ENCODE measurements at places on chromosomes 2 and 18.

DNA sequence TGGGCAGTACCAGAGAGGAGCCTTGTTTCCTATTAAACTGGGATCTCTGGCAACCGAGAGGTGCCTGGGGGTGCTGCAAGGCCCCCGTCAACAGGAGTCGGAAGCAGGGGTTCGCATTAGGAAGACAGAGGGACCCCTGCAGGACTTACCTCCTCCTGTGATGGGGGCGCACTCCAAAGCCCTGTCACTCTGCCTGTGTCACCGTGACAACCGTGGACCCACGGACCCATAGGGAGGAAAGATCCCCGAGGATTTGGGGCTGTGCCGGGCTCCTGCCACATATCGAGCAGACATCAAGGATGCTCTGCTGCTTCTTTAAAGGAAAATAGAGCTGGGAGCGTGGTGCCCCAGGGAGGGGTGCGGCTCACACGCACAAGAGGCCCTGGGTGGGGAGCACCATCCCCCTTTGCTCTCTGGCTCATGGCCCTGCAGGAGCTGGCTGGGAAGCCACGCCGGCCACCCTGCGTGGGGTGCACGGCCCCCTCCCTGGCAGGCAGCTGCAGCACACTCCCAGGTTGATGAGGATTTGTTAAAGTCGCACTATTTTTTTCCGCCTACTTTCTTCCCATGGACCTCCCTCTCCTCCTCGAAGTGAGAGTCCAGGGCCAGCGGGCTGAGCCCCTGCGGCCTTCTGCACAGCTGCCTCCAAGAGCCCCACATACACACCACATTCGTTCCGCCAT lies 167.5 kb downstream of the TWIST2 start:
- DNase-seq, result no peak

DNA sequence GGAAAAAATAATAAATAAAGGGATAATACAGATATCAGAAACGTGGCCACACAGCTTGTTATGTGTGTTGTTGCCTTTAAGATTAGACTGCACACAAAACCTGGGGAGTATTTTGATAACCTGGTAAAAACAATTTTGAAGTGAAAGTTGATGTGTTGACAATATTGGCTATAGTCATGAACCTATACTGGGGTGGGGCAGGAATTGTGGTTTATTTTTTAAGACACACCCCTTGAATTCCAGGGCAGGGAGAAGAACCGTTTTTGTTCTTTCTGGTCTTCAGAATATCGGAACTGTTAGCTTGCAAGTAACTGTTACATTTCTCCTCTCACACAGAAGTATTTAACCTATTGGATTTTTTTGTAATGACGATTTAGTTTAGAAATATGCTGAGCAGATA lies 80.4 kb downstream of the LIMS1 start:
- DNase-seq, result no peak

GRCh38 chr2:128624956-128625355 lies 306.3 kb upstream of the HS6ST1 start:
- DNase-seq, result no peak

GRCh38 chr2:142724186-142724585 lies 153.3 kb upstream of the KYNU start:
- no peak for DNase-seq

DNA sequence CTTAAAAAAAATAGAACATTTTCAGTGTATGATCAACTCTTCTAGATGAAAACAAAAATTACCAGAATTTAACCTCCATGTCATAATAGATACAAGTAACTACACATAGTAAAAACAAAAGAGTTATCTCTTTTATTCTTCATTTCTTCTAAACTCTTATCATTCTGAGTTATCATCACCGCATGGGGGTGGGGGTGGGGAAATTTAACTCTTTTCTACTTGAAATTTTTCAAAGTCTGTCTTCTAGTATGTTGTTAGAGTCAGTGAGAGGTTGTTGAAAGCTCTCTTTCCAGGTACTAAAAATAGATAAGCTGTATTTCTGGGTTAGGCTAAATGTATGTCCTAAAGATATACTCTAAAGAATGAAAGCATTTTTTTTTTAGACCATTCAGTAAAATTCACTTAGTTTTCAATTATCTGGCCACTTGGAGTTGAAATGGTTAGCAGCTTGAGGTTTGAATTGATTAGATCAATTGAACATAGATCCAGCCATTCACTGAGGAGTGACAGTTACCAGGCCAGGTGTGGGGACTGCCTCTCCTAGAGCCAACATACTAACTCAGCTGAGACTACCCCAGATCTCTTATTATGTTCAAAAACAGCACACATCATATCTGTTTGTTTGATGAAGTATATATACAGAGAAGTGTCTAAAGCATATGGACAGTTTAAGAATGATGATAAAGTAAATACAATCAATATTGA lies 220.7 kb downstream of the IKZF2 start:
- no peak for DNase-seq

GRCh38 chr18:59428018-59428417 lies 69.0 kb upstream of the LMAN1 start:
- no peak for DNase-seq

DNA sequence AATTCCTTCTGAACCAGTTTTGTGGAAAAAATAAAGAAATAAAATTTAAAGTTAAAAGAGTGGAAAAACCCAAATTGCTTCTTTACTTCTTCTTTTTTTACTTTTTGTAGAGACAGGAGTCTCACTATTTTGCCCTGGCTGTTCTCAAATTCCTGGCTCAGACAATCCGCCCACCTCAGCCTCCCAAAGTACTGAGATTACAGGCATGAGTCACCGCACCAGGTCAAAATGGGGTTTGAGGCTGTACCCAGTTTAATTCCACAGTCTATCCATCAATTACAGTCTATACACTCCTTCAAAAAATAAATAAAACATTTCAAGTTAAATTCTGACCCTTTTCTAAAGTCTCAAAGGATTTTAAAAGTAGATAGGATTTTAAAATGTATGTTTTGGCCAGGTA lies 120.3 kb downstream of the FAM161A start:
- DNase-seq, result no peak

DNA sequence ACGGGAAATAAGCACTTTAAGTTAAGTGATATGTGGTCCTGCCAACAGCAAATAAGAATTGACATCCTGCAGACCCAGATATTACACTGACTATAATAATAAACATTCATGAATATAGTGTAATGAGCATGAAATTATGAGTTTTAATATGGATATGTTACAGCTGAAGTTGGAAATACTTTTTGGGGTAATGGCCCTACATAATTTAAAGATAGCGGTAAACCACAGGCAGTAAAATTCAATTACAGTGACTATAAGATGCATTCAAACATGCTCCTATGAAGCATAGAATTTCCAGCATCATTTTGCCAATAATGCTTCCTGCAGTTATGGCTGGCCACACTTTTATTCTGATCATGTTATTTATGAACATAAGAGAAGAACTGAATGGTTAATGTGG lies 49.4 kb upstream of the LRRTM4 start:
- DNase-seq, result no peak

DNA sequence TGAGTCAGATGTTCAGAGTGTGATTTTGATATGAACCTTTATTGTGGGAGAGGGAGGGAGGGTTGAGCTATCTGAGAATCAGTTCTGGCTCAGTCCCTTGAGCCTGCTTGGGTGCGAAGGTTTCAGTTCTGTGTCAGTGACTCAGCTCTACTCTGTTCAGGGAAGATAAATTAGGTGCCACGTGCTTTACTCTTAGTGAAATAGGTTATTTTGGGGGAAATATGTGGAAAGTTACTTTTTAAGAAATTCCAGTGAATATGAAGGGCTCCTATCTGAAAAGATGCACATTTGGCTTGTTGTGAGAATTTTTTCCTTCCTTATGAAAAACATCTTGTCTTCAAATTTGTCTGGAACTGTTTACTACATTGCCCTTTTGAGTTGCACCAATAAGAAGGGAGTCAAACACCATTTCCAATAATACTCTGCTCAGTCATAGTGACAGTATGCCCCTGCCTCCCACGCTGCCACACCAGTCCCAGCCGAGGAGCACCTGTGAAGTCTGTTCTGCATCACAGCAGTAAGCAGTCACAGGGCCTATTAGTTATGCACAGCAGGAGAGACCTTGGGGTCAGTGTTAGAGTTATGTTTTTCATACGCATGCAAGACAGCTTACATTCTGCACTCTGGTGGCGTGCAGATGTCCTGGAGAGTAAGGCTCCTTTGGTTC lies 32.8 kb upstream of the DNAH7 start:
- no peak for DNase-seq

DNA sequence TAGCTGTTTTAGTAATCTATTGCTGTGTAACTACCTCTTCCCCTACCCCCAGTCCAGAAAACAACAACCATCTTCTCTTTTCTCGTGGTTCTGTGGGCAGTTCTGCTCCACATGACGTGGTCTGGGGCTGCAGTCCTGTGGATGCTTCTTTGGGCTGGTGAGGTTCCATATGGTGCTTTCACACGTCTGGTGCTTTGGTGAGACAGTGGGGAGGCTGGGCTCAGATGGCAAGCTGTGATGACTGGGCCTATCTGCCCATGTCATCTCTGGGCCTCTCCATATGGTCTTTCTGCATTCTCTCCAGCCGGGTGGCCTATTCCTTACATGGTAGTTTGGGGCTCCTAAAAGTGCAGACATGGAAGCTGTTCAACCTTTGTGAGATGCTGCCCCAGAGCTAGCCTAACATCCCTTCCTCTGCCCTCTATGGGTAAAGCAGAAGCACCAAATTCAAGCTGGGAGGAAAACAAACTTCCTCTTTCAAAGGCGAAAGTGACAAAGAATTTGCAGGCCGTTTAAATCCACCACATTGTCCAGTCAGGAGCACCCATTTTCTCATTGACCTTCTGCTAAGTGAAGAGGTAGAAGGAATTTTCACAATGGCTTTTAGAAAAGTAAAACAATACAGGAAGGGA lies 68.3 kb upstream of the IL1R1 start:
- DNase-seq, result no peak

- DNase-seq, result no peak
Observed at GRCh38 chr2:134639265-134639664, 79.5 kb downstream of the TMEM163 start.

DNA sequence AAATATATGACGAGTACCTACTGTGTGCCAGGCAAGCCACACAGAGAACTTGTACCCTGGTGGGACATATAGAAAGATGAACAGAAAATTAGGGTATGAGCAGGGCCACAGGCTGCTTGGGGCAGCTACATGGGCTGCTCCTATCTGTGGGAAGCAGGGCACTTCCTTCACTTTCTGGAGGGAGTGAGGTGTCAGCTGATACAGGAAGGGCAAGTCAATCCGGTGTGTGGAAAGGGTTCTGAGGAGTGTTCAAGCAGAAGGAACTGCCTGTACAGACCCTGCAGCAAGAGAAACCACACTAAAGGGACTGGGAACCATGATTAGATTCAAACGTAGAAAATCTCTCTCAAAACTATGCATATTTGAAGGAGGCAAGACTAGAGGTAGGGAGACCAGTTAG lies 58.6 kb upstream of the BCL11A start:
- DNase-seq, result no peak

- no peak for DNase-seq
Observed at GRCh38 chr2:28387082-28387960, 5.3 kb upstream of the FOSL2 start.

- no peak for DNase-seq
Observed at GRCh38 chr2:128402911-128403670, 84.4 kb upstream of the HS6ST1 start.

DNA sequence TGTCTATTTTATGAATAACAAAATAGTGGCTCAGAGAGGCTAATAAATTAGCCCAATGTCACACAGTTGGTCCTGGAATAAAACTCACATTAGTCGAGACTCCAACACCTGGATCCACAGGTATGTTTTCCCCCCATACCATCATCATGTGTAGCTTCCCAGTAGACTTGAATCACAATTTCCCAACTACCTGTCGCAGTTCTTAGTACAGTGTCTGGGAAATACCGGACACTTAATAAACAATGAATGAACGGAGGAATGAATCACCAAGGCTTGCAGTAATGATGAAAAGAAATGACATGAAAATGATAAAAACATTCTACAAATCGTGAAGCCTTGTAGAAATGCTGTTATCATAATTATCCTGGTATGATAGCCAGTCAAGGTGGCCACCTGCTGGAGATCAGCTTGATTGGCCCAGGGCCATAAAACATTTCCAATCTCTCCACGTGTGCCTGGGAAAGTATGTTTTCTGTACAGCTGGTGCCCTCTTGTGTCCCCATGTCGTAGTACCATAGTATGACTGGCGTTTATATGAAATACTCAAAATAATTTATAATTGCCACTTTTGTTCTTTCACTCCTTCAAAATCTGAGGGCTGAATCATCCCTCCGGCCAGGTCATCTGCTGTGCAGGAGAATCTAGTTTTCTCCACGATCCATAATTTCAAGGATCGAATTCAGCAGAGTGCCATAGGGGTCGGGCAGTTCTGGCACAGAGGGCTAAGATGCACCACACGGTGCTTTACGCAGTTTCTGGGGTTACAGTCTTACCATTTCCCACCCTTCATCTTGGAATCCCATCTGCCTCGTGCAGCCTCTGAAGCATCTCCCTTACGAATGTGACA lies 95.4 kb downstream of the LAMA1 start:
- no peak for DNase-seq

DNA sequence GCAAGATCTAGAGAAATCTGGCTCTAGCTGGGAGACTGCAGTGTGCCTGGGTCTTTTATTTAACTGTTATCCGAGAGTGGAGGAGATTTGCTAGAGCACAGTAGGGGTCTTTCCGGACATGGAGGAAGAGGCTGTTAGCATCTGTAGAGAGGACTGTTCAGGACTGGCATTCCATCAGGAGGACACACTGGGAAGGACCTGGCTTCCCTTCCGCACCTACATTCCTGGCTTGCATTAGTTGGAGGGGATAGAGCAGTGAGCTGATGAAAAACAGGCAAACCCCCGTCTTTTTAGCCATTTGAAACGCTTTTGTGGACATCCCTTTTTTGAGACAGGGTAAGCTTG lies 874 bp upstream of the PIEZO2 start:
- no peak for DNase-seq

GRCh38 chr2:83578405-83578804 lies 880.7 kb downstream of the SUCLG1 start:
- DNase-seq, result no peak

DNA sequence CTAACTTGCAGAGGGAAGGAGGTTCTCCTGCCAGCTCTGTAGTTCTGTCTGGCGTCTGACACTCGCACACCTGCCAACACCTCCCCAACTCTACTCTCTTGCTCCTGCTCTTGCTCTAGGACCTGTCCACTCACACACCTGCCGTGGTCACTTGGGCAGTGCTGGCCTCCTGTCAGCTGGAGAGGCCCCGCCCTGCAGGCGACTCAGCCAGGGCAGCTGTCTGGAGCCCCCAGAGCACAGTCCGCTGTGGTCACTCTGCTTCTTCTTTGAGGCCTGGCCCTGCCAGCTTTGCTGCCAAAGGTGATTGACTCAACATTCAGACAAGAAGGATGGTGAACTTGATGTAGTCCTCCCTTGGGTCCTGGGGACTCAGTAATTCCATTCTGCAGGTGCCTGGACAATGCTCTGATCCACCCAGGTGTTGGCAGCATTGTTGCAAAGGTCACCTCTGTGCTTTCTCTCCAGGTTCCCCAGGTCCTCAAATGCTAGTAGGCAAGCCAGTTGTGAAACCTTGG lies 18.7 kb downstream of the TPO start:
- no peak for DNase-seq

DNA sequence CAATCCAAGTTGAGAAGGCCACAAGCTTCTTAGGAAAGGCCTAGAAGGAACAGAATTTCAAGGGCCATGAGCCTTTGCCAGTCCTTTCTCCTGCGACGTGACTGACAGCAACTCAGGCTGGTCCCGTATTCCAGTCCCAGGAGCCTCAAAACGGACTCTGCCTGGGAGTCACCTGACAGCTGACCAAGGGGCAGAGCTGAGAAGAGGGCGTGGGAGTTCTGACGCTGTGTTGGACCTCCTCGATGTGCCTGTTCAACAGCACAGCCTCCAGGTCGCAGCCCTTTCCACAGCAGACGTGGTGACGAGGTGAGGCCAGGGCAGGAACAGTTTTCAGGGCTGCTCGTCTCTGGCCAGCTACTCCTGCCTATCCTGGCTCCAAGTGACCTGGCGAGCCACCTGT lies 37.6 kb downstream of the CENPO start:
- DNase-seq, result no peak
